ENCODE measurements at places on chromosomes 1 and 21. TPM values are rescaled to one million over a fixed set of nuclear protein-coding genes. Genes with fewer than 3 reads are reported as not detected.

Gene RPE65
- not detected for total RNA-seq

Gene BRINP3
- total RNA-seq = 5.0 TPM

Gene KCNK2
- total RNA-seq = 0.32 TPM

Gene CD101
- 5.7 TPM for total RNA-seq

Gene SZRD1
- 54.6 TPM for total RNA-seq

Gene S100A1
- 3.7 TPM for total RNA-seq

Gene CYYR1
- total RNA-seq = 2.5 TPM

Gene KIF2C
- 0.95 TPM for total RNA-seq

Gene PPIAL4G
- total RNA-seq = not detected

Gene NIT1
- 76.6 TPM for total RNA-seq

Gene C1orf146
- not detected for total RNA-seq

Gene CRYBG2
- total RNA-seq = 2.8 TPM

Gene KRTAP21-2
- total RNA-seq = not detected

Gene TNFSF4
- 1.4 TPM for total RNA-seq

Gene THEM5
- not detected for total RNA-seq

Gene PRELP
- 26.9 TPM for total RNA-seq

Gene PLD5
- total RNA-seq = not detected

Gene ST6GALNAC5
- total RNA-seq = 12.3 TPM

Gene ATP6V1G3
- not detected for total RNA-seq

Gene KCNT2
- total RNA-seq = 1.7 TPM

Gene FCRL5
- 1.2 TPM for total RNA-seq

Gene TMEM81
- total RNA-seq = 2.9 TPM

Gene OR2M2
- not detected for total RNA-seq

Gene PLA2G2D
- total RNA-seq = 0.16 TPM

Gene RGS4
- 1.9 TPM for total RNA-seq

Gene LRRC38
- not detected for total RNA-seq

Gene ATAD3C
- total RNA-seq = 1.00 TPM

Gene PHLDA3
- 31.8 TPM for total RNA-seq

Gene SPRR1B
- not detected for total RNA-seq

Gene KCNE2
- total RNA-seq = not detected

Gene NUP210L
- not detected for total RNA-seq

Gene CACNA1S
- total RNA-seq = not detected

Gene FAM167B
- total RNA-seq = not detected

Gene TMEM82
- total RNA-seq = 13.2 TPM

Gene MATN1
- not detected for total RNA-seq

Gene INSRR
- total RNA-seq = not detected

Gene B3GALT5
- total RNA-seq = 31.4 TPM

Gene ZBTB37
- 4.6 TPM for total RNA-seq

Gene ANGPTL1
- 19.9 TPM for total RNA-seq

Gene TRNP1
- not detected for total RNA-seq

Gene KRTAP20-2
- total RNA-seq = not detected

Gene DNASE2B
- 0.64 TPM for total RNA-seq

Gene HAO2
- not detected for total RNA-seq
